ENCODE measurements at places on chromosomes 11 and 22.

DNA sequence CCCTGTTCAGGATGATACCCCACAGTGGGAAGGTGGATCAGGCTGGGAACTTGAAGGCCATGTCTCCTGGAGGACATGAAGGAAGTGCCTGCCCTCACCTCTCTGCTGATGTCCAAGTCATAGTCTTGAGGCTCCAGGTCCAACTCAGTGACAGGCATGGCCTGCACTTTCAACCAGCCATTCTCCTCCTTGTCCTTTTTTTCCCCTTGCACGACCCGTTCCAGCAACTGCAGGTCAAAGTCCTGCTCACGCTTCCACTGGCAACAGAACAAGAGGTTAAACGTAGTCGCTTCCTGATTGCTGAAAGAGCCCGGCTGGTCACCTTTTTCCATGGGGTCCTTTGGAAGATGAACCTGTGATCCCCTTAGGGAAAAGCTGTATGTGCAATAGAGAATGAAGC is 47.7 kb downstream of the C11orf58 start:
- no peak for DNase-seq

DNA sequence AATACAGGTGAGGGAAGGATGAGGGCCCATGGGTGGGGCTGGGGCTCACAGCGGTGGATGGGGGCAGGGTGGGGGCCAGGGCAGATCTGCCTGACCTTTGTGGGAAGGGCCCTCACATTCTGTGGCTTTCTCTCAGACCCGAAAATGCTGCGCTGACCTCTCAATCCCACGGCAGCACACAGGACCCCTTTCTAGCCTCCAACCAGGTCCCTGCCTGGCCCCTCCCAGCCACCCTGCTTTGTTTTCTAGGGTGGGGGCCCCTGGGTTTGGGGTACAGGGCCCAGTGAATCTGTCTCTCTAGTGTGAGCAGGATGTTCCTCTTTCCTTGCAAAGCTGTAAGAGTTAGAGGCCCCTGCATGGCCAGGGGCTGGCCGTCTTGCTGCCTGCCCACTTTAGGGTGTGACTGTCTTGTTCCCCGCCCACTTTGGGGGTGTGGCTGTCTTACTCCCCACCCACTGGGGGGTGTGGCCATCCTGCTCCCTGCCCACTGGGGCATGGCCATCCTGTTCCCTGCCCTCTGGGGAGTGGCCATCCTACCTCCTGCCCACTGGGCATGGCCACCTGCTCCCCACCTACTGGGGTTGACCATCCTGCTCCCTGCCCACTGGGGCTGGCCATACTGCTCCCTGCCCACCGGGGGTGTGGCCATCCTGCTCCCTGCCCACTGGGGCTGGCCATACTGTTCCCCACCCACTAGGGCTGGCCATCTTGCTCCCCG is 11.5 kb downstream of the PARVG start:
- DNase-seq, result no peak

DNA sequence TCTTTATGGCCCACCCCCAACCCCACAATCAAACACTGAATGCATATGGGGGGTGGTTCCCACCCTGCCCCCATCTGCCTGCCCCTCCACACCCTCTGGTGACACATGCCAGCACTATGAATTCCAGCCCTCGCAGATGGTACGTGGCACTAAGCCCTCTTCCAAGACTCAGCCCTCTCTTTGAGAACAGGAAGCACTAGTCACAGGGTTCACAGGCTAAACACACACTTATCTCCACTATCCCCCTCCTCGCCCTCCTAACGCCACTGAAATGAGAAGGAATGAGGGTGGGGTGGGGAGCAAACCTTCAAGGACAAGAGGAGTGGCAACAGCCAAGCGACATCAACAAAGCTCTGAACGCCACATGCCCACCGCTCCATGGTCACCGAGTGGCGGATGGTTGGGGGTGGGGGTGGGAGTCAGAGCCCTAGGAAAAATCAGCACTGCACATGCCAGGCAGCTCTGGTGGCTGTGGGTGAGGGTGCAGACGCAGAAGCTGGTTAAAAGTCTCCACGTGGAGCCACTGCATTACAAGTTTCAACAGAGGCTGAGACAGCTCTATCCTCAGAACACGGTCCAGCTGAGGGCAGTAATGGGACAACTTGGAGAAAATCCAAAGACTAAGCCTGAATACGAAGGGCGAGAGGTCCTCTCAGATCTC is 33.6 kb downstream of the TMEM184B start:
- DNase-seq, result no peak

DNA sequence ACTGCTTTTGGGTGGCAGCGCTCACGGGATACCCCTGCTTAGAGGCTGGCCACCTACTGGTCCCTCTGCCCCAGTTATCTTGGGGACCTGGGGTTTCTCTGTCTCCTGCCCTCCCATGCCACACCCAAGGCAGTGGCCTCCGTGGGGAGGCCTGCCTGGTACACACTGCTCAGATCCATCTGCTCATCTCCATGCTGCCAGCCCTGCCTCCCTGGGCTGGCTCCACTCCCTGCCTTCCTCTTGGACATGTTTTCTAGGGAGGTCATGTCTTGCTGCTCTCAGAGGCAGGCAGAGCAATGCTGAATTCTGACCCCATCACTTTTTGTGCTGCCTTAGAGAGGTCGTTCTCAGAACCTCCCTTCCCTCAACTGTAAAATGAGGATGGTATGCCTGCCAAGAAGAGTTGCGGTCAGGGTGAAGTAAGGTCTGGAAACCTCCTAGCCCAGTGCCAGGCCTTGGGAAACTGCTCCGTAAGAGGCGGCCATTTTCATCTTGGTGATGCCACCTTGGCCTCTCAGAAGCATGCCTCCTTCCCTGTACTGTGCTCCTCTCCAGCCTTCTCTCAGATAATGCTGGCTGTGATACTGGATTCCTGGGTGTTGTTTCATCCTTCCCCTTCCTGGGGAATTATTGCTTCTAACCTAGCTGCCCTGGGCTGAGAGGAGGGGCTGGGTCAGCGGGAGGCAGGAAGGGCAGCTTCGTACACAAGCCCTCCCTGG is 186.4 kb upstream of the ZBED5 start:
- no peak for DNase-seq
